Activated T-cell treated with anti-CD3 and anti-CD28 coated beads for 24 hours (primary cell): ENCODE measurements at places on chromosomes 6 and 20.

GRCh38 chr6:157429248-157429647, 48.3 kb downstream of the ZDHHC14 start:
- DNase-seq: no peak

DNA sequence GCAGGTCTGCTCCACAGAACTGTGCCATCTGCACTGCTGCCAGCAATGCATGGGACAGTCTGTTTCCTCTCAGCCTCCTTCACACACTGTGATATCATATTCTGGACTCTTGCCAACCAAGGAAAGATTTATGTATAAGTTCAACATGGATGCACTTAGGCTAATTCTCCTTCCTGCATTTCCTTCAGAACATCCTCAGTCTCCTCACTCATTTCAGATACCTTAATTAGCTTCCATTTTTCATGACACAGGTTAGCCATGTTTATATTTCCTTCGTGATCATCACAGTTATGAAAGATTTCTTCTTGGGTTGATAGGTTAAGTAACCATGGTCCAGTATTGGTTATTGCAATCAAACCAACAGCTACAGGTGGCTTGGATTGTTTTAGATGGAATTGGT, 46.4 kb upstream of the DDR1 start:
- no peak for DNase-seq

GRCh38 chr6:35312076-35312800, 14.6 kb downstream of the DEF6 start:
- no peak for DNase-seq

DNA sequence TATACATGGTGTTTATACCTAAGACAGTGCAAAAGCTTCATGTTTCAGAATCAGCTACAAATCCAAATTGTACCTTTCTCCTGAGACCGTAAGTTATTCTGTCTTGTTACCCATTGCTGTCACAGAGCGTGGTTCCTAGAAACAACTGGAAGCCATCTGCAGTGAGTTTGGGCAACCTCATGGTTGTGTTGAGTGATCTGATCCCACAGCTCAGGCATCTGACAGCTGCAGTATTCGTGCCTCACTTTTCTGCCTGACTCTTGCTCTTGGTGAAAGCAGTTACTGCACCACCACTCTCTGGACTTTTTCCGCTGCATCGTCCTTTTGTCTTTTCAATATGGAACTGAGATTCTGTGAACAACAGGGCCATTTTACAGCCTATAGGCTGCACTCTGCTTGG, 752.6 kb downstream of the MAFB start:
- no peak for DNase-seq

DNA sequence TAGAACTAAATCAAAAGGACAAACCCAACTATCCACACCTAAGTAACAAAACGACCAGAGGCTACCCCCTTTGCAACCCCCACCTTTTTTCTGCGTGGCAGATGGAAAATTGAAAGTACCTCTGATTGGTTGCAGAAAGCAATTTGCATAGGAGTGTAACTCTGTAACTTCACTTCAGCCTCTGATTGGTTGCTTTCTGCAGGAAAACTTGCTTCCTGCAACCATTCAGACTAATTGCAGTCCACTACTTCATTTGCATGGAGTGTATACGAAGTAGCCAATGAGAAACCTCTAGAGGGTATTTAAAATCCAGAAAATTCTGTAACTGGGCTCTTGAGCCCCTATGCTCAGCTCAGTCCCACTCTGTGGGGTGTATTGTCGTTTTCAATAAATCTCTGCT, 129.1 kb upstream of the OLIG3 start:
- no peak for DNase-seq

- DNase-seq: no peak
Measured at GRCh38 chr6:21767891-21768648, 174.5 kb downstream of the SOX4 start.

DNA sequence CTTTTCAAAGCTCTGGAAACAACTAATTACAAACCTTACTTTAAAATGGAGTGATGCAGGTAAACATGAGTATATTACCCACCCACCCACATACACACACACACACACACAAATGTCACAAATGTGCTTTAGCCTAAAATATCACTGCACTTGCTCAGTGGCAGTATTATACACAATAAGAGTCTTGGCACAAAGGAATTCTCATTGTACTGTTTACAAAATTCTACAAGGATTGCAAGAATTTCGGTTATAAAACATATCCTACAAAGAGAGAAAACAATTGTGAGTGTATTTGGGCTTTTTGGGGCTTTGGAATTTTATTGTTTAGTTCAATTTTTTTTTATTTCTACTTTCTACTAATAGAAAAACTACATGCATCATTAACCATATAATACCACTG, 113.2 kb upstream of the BEND6 start:
- DNase-seq: no peak

DNA sequence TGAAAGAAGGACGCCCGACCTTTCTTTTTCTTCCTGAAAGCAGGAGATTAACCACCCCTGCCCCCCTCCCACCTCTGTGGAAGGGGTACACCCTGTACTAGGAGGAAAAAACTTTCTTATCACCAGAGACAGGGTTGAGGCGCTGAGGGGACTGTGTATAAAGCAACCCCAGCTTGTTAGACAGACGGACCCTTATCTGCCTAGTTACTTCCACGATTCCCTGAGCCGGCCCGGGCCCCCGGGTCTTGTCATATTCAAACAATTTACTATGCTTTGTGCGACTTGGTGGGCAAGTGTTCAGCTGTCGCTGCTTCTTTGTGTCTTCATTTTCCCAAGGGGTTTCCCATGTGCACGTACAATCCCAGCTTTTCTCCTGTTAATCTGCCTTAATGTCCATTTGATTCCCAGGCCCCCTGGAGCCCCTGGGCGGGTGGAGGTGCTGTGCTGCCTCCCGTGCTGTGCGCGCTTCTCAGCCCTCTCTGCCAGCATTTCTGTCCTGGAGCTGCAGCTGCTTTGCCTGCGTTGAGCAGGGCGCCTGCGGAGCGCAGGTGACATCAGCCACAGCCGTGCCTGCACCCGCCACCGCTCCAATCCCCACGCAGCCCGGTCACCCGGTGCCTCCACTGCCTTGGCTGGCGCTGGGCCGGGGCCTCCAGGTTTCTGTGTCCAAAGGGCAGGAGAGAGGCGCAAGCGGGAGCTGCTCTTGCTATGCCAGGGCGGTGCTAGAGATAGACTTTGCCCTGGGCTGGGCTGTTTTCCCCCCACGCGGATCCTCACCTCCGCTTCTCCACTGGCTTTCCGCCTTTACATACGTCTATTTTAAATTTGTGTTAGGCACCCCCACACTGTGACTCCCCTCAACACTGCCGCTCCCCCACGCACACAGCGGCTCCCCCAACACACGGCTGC, 96.2 kb downstream of the TTLL2 start:
- no peak for DNase-seq
